ENCODE measurements at places on chromosomes 12 and 14. TPM values are rescaled to one million over a fixed set of nuclear protein-coding genes. Genes with fewer than 3 reads are reported as not detected.

GRCh38 chr14:95713596-95714371 is at the start of gene TCL1A:
Gene TCL1A, minus strand, starts transcription at chr14:95714125. Its CDS starts 59 bp downstream, at chr14:95714066.
- no peak for DNase-seq
- no peak within 1 kb of the TSS for H3K4me3 ChIP-seq
- H3K27ac ChIP-seq, result no peak within 1 kb of the TSS
- peaks cover 49% of the 10 kb centered on the region for H3K27me3 ChIP-seq
- H3K4me1 ChIP-seq, result no peaks in the 10 kb centered on the region

Gene LRRIQ1
- 0.40 TPM for total RNA-seq

- no peak overlapping the region for H3K27ac ChIP-seq
- no peak overlapping the region for H3K4me3 ChIP-seq
- H3K27me3 ChIP-seq, result peaks cover 82% of the 10 kb centered on the region
- DNase-seq, result no peak
- H3K36me3 ChIP-seq, result no peaks in the 10 kb centered on the region
- no peaks in the 10 kb centered on the region for H3K4me1 ChIP-seq
These were observed 472.8 kb downstream of the RGS6 start for GRCh38 chr14:72404998-72405397.

Gene CPM
- 5.3 TPM for total RNA-seq

GRCh38 chr14:105087963-105088811 is 23.0 kb upstream of the GPR132 start:
- no peaks in the 10 kb centered on the region for H3K27me3 ChIP-seq
- no peaks in the 10 kb centered on the region for H3K36me3 ChIP-seq
- no peak overlapping the region for H3K27ac ChIP-seq
- peak; percentile 72 for DNase-seq

Gene PRH2
- total RNA-seq, result not detected

GRCh38 chr14:68636597-68636996 is 156.3 kb downstream of the ZFP36L1 start:
- H3K27ac ChIP-seq, result no peak overlapping the region
- no peak for DNase-seq
- H3K4me3 ChIP-seq, result no peak overlapping the region
- H3K27me3 ChIP-seq, result no peaks in the 10 kb centered on the region
- H3K4me1 ChIP-seq, result no peaks in the 10 kb centered on the region

GRCh38 chr14:89465876-89466275 is 48.8 kb upstream of the FOXN3 start:
- no peak overlapping the region for H3K4me3 ChIP-seq
- no peaks in the 10 kb centered on the region for H3K4me1 ChIP-seq
- no peak overlapping the region for H3K27ac ChIP-seq
- no peaks in the 10 kb centered on the region for H3K36me3 ChIP-seq
- DNase-seq, result no peak

DNA sequence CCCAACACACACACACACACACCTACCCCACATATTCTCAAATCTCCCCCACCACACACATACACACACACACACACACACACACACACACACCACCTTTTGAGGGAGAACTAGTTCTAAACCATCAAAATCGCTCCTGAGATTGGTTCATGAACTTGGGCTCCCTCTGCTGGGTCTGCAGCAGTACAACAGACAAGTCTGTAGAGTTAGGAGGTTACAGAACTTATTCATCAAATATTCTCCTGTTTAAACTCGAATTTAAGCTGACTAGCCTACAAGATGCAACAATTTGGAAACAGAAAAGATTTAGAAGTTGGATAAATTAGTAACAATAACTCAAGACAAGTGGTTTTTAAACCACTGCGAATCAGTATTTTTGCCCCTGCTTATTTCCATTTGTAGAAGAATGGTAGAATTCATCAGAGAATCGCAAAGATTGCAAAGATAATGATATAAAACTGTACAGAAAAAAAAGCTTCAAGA is 136.4 kb upstream of the USP15 start:
- H3K4me3 ChIP-seq, result no peak overlapping the region
- H3K36me3 ChIP-seq, result no peaks in the 10 kb centered on the region
- H3K4me1 ChIP-seq, result 0 out of 2 replicates have a peak, but pooled peaks cover 3% of the 10 kb centered on the region

Gene PGF
- total RNA-seq, result 0.26 TPM

DNA sequence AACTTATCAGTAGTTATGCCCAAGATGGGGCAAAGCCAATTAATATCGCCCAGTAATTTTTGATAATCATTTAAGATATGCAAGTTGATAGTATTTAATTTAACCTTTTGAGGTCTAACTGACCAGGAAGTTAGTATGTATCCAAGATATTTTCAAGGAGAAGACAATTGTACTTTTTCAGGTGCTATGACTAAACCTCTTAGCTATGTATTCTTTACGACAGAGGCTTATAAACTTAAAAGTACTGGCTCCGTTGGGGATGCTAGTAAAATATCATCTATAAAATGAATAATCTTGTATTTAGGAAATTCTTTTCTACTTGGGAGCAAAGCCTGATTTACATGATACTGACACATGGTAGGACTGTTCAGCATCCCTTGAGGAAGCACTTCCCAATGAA is 40.3 kb downstream of the TMTC3 start:
- H3K4me3 ChIP-seq, result no peak overlapping the region
- peaks cover 42% of the 10 kb centered on the region for H3K4me1 ChIP-seq
- DNase-seq, result peak; percentile 83
- H3K27ac ChIP-seq, result peak overlapping the region; percentile 84

GRCh38 chr12:123743002-123743401 is 19.1 kb upstream of the DNAH10 start:
- no peak for DNase-seq
- H3K4me1 ChIP-seq, result no peaks in the 10 kb centered on the region
- H3K36me3 ChIP-seq, result peaks cover 23% of the 10 kb centered on the region
- no peak overlapping the region for H3K27ac ChIP-seq
- H3K27me3 ChIP-seq, result no peaks in the 10 kb centered on the region

DNA sequence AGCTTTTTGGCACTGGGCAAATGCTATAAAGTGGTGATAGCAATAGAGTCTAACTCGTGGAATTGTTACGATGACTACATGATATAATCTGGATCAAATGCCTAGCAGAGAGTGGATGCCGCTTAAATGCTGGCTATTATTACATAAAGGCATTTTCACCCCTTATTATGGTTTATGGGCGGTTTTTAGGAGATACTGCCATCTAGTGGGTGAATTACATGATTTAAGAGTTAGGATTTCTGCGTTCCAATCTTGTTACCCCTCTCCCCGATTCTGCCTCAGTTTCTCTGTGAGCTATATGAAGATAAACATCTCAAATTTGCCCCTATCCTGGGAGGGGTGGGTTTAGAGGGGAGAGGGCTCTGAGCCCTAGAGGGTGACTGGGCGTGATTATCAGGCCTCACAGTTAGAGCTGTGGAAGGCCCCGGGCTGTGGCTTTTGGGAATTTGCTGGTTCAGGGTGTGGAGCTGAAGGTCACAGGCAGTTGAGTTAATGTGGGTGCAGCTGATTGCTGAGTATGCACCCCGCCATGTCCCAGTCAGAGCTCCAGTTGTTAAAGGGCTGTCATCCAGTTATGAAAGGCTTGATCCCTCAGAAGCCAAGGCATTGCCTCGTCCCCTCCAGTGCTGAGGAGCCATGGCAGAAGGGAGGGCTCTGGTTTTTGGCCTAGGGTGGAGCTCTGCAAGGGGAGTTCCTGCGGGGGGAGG is 14.4 kb downstream of the CLSTN3 start:
- H3K27ac ChIP-seq, result no peak overlapping the region
- peak; percentile 48 for DNase-seq
- H3K36me3 ChIP-seq, result no peaks in the 10 kb centered on the region
- H3K4me3 ChIP-seq, result no peak overlapping the region
- no peaks in the 10 kb centered on the region for H3K4me1 ChIP-seq
- no peaks in the 10 kb centered on the region for H3K27me3 ChIP-seq

Data from PC-3 (cell line).